ENCODE measurements at places on chromosomes 7 and 10.
A peak's percentile ranks its signal among the peaks of the same experiment; 100 is the strongest.

DNA sequence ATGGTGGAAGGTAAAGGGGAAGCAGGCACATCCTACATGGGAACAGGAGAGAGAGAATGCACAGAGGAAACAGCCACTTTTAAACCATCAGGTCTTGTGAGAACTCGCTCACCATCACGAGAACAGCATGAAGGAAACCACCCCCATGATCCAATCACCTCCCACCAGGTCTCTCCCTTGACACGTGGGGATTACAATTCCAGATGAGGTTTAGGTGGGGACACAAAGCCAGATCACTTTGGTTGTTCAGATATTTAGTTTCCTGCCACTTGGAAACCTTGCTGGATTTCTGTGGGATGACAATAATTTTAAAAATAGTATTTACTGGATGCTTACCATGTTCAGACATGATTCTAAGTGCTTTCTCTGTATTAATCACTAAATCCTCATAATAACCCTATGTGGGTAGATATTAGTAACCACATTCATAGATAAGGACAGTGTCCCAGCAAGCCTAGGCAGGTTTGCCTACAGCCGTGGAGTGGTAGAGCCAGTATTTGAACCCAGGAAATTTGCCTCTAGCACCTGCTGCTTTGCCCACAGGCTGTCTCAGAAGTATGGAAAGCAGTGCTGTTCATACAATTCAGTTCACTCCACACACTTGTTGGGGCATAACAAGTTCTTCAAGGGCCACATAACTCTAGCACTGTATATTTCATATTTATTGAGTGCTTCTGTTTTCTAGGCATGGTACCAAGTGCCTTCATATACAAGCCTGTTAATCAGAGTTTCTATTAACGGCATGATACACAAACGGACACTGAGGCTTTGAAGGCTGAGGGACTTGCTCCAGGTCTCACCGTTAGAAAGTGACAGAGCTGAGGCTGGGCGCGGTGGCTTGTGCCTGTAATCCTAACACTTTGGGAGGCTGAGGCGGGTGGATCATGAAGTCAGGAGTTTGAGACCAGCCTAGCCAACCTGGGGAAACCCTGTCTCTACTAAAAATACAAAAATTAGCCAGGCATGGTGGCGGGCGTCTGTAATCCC, 8.3 kb downstream of the TLL2 start:
- DNase-seq: no peak

DNA sequence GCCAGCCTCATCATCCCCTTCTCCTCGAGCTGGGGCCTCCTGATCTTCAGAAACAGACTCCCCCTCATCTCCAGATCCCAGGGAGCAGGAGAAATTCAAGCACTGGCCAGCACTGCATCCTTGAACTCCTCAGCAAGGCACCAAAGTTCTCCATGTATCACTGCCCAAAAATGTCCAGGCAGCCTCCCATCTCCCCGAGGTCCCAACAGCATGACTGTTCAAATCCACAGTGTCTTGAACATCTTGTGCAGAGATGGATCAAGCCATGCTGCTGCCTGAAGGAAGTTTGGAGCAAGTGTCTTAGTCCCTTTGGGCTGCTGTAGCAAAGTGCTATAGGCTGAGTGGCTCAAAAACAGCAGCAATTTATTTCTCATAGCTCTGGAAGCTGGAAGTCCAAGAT, 115.5 kb upstream of the GALNT17 start:
- no peak for DNase-seq

- no peak for DNase-seq
Measured at GRCh38 chr7:50832744-50833143, 50.0 kb upstream of the GRB10 start.

- DNase-seq: no peak
Measured at GRCh38 chr7:42686594-42687156, 225.2 kb downstream of the C7orf25 start.

GRCh38 chr7:29154076-29154475, 7.7 kb upstream of the CPVL start:
- no peak for DNase-seq

DNA sequence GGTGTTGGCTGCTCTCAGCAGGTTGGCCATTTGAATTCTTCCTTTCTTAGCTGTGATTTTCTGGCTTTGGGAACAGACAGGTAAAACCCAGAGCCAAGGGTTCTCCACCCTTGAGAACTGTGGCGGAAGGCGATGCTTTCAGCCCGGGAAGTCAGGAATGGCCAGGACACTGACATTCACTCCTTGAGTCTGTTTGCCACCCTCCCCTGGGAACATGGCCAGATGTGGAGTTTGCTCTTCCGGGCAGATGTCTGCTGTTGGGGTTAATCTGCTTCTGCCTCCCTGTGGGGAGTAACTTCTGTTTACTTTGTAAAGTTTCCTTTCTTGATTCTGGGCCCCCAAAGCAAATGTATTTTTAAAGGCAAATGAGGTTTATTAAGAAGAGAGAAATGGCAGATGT, 17.7 kb downstream of the GATA3 start:
- no peak for DNase-seq

GRCh38 chr7:51274955-51275354, 41.7 kb downstream of the COBL start:
- no peak for DNase-seq

DNA sequence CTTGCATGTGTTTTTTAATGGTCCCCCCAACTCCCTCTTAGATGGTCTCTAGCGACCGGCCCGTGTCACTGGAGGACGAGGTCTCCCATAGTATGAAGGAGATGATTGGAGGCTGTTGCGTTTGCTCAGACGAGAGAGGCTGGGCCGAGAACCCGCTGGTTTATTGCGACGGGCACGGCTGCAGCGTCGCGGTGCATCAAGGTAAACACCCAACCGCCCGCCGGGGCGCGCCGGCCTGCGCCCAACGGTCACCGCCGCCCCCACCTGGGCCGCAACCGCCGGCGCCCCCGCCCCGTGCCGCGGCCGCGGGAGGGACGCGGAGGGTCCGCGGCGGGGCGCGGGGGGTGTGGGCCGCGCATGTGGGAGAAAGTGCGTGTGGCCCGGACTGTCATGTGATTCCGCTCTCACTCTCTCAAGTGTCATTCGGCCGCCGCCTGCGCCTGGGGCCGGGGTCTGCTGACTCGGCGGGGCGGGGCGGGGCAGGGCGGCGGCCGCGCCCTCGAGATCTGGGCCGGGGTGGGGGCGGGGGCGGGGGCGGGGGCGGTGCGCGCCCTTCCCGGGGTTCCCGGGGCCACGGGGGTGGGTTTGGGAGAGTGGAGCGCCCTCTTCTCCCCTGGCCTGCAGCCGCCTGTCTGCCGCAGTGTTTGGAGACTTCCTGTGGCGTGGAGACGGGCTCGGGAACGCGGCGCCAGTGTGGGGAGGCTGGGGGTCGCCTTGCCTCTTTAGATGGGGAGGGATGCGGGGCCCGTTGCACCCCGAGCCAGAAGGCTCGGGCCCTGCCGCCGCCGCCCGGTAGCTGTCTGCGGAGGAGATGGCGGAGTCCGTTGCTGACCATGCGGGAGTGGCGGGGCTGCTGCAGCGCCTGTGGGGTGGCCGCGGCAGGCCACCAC, 817 bp downstream of the MLLT10 start:
- peak; percentile 64 for DNase-seq

DNA sequence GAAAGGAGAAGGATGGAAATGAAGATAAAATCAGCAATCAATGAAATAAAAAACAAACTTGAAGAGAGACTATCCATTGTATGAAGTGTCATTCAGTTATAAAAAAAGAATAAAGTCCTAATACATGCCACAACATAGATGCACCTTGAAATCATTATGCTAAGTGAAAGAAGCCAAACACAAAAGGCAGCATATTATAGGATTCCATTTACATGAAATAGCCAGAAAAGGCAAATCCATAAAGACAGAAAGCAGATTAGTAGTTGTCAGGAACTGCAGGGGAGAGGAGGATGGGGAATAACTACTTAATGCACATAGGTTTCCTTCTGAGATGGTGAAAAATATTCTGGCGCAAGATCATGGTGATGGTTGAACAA, 6.6 kb upstream of the PON1 start:
- no peak for DNase-seq

DNA sequence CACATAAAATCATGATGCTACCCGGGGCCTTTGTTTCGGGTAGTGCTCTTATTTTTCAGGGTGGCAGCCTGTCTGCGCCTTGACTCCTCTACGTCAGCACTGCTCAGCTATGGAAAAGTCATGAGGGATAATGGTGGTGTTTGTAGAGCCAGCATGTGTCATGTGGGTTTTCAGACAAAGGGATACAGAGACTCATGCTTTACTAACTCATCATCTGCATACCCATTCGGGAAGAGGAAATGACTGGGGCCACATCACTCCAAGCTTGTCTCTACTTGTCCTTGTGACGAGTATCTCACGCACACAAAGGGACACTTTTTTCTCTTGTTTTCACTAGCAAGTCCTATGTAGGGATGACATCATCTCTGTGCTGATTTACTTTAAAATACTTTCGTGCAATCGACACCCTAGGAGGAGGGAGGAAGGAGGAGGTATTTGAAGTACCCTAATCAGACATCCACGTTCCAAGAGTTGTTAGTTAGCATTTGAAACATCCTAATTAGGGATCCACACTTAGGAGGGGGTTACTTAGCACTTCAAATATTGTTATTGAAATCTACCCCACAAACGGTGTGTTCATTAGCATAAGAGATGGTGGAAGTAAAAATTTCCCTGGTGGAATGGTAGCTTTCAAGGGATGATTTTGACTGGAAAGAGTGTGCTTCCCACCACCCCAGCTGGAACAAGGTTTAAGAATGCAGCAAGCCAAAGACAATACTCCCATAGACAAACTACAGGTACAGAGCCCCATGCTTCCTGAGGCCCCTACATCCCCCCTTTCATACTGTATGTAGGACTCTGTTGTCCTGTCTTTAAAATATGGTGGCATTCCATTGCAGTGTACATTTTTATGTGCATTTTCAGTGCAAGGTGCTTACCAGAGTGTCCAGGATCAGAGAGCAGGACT, 52.0 kb downstream of the THNSL1 start:
- DNase-seq: no peak

DNA sequence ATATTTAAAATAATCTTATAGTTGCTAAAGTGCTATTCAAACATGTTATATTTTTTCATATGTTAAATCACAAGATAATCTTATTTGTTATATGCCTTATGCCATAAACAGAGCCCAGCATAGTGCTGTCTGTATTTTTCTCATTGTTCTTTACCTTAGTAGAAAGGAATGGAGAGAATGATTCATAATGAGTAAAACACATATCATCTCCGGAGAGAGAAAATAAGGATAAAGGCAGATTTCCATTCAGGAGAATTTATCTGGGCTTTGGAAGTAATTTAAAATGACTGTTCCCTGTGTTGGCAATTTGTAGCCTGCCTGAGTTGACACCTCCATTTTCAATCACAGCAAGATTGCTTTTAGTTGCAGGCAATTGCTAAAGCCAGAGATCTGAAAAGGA, 30.2 kb downstream of the CHN2 start:
- DNase-seq: no peak

DNA sequence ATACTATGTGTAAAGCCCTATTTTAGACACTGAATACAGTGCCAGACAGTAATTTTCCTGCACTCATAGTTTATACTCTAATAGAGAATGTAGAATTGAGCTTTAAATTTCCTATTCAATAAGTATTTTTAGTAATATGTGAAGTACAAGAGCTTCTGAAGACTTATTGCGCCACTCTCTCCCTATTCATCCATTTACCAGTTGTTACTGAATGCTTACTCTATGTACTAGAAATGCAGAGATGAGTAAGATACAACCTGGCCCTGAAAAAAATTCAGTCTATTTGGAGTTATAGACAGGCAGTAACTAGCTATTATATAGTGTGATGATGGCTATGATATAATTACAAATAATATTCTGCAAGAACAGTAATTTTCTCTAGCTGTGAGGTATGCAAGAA, 98.8 kb downstream of the ADK start:
- no peak for DNase-seq

DNA sequence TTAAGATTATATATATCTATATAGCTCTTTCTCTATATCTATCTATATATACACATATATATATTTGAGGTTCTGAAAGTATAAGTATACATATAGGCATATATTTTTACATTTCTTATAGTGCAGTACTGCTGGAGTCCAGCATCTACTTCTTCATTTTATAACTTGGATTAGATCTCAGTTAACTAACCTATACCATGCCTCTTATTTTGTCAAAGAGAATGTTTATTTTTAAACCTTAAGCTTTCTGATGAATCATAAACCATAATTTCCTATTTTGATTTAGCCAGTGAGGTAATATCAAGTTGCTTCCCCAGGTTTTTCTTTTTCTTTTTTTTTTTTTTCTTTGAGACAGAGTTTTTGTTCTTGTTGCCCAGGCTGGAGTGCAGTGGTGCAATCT, 8.1 kb downstream of the ZNF32 start:
- DNase-seq: no peak

DNA sequence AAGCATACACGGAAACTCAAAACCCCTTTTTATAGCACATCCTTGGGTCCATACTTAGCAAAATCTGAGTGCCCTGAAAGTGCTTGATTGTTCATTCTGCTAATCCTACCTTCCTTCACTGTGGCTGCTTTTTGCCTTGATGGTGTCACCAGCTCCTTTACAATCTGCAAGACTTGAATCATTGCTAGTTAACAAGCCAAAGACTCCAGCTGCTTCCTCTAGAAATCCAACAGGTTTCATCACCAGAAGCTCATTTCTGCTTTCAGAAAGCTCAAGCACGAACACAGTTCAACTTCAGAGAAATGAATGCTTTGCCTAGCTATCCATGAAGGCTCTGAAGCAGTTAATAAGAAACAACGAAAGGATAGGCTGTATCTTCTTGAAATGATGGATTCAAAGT, 38.0 kb downstream of the USP6NL start:
- no peak for DNase-seq

DNA sequence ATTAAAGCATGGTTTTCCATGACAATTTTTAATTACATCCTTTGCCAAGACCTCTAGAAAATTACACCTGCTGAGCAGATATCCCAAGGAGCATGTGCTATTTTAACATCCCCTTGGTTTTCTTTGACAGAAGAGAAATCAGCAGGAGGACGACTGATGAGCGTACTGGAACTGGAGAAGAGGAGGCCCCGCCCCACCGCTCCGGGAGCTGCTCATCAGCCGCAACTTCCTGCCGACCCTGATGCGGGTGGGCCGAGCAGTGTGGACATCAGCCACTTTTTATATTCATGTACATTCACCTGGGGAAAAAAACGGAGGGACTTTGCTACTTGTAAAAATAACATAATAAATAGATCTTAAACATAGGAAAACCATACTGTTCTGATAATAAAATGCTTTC, 54.2 kb downstream of the CDC123 start:
- DNase-seq: no peak

- peak; percentile 9 for DNase-seq
Measured at GRCh38 chr10:101588879-101589278, 758 bp downstream of the DPCD start.

- no peak for DNase-seq
Measured at GRCh38 chr7:80373429-80374032, 138.3 kb downstream of the GNAT3 start.

- no peak for DNase-seq
Measured at GRCh38 chr10:97889461-97890265, 40.0 kb downstream of the GOLGA7B start.

GRCh38 chr7:2471022-2471329, 5.2 kb downstream of the GRIFIN start:
- DNase-seq: no peak

- DNase-seq: no peak
Measured at GRCh38 chr10:73359492-73359891, 828 bp upstream of the CFAP70 start.

Data from GM13976 (cell line).